ENCODE measurements at places on chromosomes 1 and 21.

GRCh38 chr1:230310381-230311163, 115.6 kb downstream of the PGBD5 start:
- DNase-seq, result peak; percentile 85

DNA sequence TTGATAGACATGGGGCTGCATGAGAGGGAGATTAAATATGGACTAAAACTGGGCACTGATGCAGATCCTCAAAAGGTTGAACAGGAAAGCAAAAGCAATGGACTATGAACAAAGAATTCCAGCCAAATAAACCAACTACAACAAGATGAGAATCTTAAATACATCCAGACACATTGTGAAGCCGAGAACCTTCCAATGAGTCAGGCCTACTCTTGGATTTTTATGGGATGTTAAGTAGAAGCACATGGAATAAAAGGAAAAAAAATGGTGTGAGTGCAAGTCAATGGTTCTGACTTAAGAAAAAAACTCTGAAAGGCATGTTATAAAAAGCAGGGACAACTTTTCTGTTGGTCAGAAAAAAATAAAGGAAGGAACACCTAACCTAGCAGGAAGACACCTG, 227.2 kb downstream of the DPYD start:
- no peak for DNase-seq

DNA sequence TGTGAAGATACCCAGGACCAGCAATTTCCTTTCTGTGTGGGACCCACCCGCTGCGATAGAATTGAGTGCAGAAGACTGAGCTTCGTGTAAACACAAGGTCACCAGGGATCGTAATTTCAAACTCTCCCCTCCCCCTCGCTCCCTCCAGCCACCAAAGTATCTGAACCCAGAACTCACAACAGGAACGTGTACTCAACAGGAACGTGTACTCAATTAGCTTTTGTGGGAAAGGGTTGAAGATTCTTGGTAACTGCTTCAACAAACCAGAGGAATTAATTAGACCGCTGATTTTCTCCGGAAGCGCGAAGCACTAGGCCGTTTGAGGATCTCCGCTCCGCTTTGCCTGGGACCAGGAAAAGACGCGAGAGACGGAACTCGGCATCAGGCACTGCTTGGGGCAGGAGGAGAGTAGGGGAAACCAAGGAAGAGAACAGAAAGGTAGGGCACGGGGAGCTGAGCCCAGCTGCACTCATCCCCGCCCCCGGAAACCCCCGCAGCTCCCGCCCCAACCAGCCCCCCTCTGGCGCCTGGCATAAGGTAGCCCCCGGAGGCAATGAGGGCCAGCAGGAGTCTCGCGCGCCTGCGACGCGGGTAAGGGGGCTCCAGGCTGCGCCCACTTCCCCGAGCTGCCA, 453 bp downstream of the DRAM2 start:
- peak; percentile 48 for DNase-seq

- DNase-seq, result no peak
These were observed 732.9 kb downstream of the RWDD3 start for GRCh38 chr1:95966866-95967265.

- no peak for DNase-seq
These were observed 430.4 kb upstream of the CHRM3 start for GRCh38 chr1:238955934-238956333.

GRCh38 chr1:60113596-60113995, 40.0 kb upstream of the C1orf87 start:
- DNase-seq, result no peak

DNA sequence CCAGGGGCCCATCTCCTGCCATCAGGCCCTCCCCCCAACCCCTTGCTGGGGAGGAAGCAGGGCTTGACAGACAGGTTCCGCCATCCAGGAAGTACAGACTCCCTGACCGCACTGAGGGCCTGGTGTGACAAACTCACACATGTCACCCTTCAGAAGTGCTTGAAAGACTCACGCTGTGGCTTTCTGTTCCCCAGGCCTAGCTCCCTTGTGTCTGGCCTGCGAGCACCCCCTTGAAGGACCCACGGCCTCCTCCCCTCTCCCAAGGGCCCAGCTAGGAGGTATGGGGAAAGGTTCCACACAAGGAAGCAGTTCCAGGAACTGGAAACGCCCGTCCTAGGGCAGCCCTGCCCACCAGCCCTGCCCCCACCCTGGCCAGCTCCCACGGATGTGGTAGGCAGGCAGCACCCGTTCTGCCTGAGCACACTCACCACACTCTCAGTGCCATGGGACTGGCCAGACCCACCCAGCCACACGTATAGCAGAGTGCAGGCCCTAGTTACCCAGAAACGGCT, 26.7 kb downstream of the SLC2A1 start:
- no peak for DNase-seq

GRCh38 chr1:206975306-206975705, 5.0 kb upstream of the FCAMR start:
- no peak for DNase-seq

- no peak for DNase-seq
These were observed 698 bp upstream of the NTMT2 start for GRCh38 chr1:170145061-170145460.

DNA sequence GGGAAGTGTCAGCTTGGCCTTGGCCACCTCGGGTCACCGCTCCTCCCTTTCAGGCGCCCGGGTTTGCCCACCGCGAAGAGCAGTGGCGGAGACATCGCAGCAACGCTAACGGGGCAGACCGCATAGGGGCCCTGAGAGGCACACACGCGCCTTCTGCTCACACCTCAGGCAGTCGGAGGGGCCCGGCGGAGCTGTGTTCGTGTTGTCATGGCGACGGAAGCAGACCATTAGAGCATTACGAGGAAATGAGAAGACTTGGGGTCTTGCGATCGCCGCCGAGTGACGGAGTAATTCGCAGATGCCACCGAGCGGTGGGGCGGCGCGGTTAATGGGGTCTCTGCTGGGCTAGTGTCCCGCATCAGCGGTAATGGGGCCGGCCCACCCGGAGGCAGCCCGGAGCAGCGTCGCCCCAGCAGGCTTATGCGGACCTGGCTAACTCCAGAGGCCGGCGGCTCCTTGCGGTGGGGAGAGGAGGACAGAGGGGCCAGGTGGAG, 144.1 kb downstream of the TNR start:
- DNase-seq, result no peak

DNA sequence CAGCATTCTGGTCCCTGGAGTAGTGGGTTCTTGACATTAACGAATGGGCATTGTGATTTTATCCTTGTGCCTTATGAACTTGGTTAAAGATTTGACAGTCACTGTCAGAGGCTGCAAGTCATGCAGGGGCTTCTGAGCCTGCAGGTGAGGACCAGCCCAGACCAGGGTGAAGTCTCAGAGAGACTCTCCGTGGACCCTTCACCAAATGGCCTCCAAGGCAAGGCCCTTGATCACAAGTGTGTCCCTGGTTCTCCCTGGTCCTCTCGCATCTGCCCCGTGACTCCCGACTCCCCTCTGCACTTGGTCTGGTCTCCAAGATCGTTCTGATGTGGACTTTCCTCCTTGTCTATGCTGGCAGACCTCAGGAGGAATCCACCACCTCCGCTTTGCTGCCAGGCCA, 476.5 kb upstream of the VAMP3 start:
- DNase-seq, result no peak

GRCh38 chr21:42705746-42706374, 52.4 kb downstream of the PDE9A start:
- DNase-seq, result no peak

- DNase-seq, result peak; percentile 88
These were observed at the start of gene CAMK2N1 for GRCh38 chr1:20485527-20486456. CAMK2N1 (minus strand) TSS chr1:20486210; CDS start chr1:20485379, 831 bp downstream.

GRCh38 chr1:109792056-109792831, 28.5 kb upstream of the EPS8L3 start:
- DNase-seq, result peak; percentile 65
